Motor neuron (in vitro differentiated cells): ENCODE measurements at places on chromosomes 2 and 18. TPM values are rescaled to one million over a fixed set of nuclear protein-coding genes. Genes with fewer than 3 reads are reported as not detected.

DNA sequence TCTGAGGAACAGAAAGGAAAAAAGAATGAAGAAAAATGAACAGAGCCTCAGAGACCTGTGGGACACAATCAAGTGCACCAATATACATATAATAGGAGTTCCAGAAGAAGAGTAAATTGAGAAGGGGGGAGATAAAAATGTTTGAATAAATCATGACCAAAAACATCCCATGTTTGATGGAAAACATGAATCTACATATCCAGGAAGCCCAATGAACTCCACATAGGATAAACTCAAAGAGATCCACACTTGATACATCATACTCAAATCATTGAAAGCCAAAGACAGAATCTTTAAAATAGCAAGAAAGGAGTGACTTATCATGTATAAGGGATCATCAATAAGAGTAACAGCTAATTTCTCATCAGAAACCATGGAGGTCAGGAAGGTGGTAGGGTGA, 80.0 kb downstream of the COA5 start:
- ATAC-seq = no peak

Gene IMMT
- total RNA-seq = 74.5 and 78.6 TPM in 2 replicates

Gene TANC1
- 16.6 and 28.8 TPM in 2 replicates for total RNA-seq

Gene XIRP2
- total RNA-seq = 0.19 TPM in 1 of 2 replicates, not detected in the other

- no peak for ATAC-seq
These were observed 58.7 kb downstream of the SPATS2L start for GRCh38 chr2:200365209-200365608.

Gene SLC11A1
- total RNA-seq = 0.50 and 1.1 TPM in 2 replicates

- ATAC-seq = no peak
These were observed 30.0 kb downstream of the CFAP221 start for GRCh38 chr2:119574108-119574815.

DNA sequence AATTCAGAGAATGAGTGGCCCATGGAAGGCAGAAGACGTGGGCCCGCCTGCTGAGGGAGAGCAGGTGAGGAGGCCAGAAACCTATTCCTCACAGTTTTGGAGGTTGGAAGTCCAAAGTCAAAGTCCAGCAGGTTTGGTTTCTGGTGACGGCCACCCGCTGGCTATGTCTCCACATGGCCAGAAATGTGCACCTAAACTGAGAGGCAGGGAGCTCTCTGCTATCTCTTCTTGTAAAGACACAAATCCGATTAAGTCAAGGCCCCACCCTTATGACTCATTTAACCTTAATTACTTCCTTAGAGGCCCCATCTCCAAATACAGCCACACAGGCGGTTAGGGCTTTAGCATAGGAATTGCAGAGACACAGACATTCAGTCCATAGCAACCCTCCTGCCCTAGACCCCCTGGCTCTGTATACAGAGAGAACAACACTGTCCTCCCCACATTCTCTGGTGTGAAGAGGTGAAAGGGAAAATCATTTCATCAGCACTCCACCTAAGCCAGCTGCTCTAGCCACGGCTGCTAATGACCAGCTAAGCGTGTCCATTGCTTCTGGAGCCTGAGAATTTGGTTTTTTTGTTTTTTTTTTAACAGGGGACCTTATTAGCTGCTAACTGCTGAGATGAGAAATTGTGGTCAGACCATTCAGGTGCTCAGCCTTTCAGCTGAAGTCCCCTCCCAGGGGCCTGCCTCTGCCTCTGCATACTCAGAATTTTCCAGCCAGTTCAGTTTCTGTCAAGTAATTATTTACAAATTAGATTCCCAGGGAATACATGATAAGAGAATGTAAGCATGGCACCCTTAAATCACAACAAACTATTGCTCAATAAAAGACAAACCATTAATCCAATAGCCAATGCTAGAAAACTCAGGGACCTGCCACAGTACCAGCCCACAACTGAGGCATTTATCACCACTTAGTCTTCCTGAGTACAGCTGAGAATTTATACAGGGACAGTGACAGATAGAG, 368.7 kb upstream of the ID2 start:
- peak; percentile 65 for ATAC-seq

DNA sequence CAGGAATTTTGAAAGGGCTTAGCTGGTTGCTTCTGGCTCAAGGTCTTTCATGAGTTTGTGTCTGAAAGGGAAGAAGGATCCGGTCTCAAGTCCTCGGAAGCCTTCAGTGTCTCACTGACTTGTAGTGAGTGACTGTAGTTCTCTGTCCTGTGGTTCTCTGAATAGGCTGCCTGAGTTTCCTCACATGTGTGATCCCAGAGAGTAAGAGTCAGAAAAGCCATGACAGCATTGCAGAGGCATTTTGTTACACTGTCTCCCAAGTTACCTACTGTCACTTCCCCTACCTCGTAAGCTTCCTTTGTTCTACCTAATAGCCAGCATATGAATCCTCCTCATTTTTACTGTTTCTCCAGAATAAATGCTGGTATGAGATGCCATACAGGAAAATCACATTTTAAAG, 709.1 kb upstream of the CHAC2 start:
- ATAC-seq = peak; percentile 47

Gene IL18R1
- 46.2 and 47.3 TPM in 2 replicates for total RNA-seq

Gene IL1RL2
- 0.14 and 0.24 TPM in 2 replicates for total RNA-seq

- ATAC-seq = no peak
These were observed 109.7 kb upstream of the KCNJ3 start for GRCh38 chr2:154588838-154589237.

Gene GMPPA
- total RNA-seq = 14.6 and 15.0 TPM in 2 replicates

GRCh38 chr2:97913846-97914245, 81.9 kb downstream of the TMEM131 start:
- no peak for ATAC-seq

Gene EFEMP1
- 9.6 and 10.4 TPM in 2 replicates for total RNA-seq

DNA sequence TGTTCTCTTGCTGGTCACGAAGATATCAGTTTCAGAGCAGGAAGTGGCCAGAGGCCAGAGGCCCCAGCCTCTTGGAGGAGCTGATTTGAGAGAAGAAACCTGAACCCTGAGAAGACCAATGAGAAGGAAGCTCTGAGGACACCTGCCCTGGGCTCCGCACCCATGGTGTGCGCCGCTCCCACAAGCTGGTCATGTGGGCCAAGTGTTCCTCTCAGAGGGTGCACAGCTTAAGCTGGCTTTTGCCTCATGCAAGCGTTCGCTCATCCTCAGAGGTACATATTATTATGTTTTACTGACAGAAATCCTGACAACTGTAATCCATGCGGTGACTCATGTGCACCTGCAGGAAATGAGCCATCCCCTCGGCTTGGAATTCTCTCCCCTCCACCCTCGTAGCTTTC, 316.1 kb upstream of the MYT1L start:
- no peak for ATAC-seq

DNA sequence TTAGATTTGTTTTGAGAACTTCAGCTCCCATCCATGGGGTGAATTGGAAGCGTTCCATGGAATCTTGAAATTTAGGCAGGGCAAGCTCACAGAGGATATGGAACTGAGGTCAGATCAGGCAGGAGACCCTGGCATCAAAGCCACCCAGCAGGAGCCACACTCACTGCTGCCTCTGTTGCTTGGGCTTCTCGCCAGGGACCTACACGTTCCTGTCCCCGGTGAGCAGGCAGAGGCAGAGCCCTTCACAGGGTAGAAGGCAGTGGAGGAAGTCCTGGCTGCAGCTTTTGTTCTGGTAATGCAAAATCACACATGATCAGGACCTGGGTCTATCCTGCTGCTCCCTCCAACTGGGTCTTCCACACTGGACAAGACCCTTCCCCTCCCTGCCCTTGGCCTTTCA, 42.1 kb downstream of the CAPN13 start:
- no peak for ATAC-seq

DNA sequence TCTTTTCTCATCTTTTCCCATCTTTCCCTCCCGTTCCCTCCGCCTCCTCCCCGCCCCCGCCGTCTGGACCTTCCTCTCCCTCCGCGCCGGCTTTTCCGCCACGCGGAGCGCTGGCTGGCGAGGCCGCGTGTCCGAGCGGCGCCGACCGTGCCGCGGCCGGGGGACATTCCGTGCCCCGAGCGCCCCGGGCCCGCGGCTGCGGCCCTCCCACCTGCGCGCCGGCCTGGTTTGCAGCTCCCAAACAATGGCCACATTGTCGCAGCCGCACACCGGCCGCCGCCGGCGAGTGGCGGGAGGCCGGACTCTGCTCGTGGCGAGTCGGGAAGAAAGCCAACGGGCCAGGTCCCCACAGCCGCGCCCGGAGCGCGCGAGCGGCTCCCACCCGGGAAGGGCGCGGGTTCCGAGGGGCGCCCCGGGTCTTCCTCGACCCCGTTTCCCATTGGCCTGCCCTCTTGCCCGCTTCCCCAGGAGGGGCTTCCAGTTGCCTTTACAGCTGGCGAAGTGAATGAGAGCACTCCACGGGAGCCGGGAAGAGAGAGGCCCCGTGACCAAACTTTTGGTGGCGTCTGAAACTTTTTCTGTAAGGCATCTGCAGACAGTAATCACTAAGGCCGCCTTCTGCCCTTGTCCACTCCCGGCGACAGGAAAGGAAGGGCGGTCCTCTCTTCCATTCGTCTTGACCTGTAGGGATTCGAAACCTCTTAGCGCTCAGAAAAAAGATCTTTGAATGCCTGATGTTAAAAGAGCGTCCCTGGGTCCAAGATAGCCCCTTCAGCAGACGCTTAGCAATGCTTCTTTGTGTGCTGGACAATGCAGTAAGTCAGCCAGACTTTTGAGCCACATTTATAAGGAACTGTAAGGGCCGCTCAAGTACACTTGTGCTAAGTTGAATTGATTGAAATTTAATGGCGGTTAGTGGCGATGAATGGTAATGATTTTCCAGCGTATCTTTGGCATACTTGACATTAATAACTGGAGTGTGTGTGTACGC, 6.2 kb downstream of the GLI2 start:
- peak; percentile 41 for ATAC-seq

GRCh38 chr2:215711471-215712034, 275.7 kb upstream of the FN1 start:
- no peak for ATAC-seq

Gene TMEM17
- 2.9 and 3.1 TPM in 2 replicates for total RNA-seq

Gene ICOS
- not detected in 2 replicates for total RNA-seq

- no peak for ATAC-seq
These were observed 140.3 kb downstream of the TRIB2 start for GRCh38 chr2:12856934-12857601.
